Type B pancreatic cell (in vitro differentiated cells): ENCODE measurements at places on chromosomes 2 and 18. TPM values are rescaled to one million over a fixed set of nuclear protein-coding genes. Genes with fewer than 3 reads are reported as not detected.

- DNase-seq: no peak
Observed at GRCh38 chr2:163198007-163198406, 359.4 kb upstream of the KCNH7 start.

- no peak for DNase-seq
Observed at GRCh38 chr2:68637047-68637446, 6.3 kb upstream of the PROKR1 start.

GRCh38 chr2:174892546-174892945 is 112.6 kb downstream of the CHN1 start:
- no peak for DNase-seq

Gene RTP5
- not detected in 2 replicates for total RNA-seq

Gene ANKRD30BL
- total RNA-seq: not detected in 2 replicates

Gene IL36B
- not detected in 2 replicates for total RNA-seq

GRCh38 chr2:38245114-38245641 is 131.9 kb downstream of the ATL2 start:
- no peak for DNase-seq

- DNase-seq: no peak
Observed at GRCh38 chr18:49473721-49474120, 13.3 kb upstream of the DYM start.

Gene CLIP4
- total RNA-seq: 12.1 and 14.7 TPM in 2 replicates

DNA sequence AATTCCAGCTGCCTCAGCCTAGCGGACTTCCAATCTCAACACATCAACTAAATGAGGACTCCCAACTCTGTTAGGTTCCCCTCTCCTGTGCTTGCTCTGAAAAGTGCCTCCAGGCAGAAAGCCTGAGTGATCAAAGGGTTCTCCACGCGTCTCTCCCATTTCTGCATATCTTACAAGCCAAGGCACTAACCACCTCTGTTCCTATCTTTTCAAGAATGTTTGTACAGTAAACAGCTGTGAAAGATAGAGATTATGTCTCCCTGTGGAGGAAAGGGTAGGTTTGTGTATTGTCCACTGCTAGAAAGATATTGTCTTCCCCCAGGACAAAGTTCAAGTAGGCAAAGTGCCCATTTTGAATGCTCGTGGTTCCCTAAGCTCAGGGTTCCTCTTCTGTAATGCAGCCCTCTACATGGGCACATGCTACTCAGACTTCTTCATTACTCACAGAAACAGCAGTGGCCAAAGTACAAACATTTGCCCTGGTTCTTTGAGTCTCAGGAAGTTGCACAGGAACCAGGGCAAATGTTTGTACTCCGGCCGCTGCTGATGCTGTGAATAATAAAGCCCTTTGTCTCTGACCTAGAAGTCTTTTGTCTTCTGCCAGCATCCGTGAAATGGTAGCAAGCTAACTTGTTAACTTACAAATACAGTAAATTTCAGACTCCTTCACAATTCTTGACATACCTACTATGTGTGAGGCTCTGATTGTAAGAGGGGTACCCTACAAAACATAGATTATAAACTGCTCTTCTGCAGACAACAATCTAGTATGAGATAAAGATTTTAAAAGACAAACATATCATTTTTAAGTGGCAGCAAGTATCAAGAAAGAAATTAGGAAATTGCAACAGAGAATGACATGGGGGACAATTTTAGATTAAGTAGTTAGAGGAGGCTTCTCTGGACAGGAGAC is 44.5 kb downstream of the PKDCC start:
- DNase-seq: no peak

GRCh38 chr18:48023334-48024008 is 93.0 kb upstream of the SMAD2 start:
- no peak for DNase-seq

GRCh38 chr2:199042660-199043379 is 414.9 kb downstream of the SATB2 start:
- no peak for DNase-seq

Gene FBXO48
- total RNA-seq: 1.00 and 2.0 TPM in 2 replicates

Gene RIT2
- total RNA-seq: not detected in 2 replicates

Gene IL36A
- not detected in 2 replicates for total RNA-seq

Gene RGPD4
- total RNA-seq: not detected in 2 replicates

Gene ALPP
- total RNA-seq: 0.27 and 1.5 TPM in 2 replicates

Gene POTEF
- total RNA-seq: 14.2 and 25.0 TPM in 2 replicates

- DNase-seq: no peak
Observed at GRCh38 chr2:31886700-31887099, 124.1 kb downstream of the MEMO1 start.

- no peak for DNase-seq
Observed at GRCh38 chr2:232713505-232713904, 16.4 kb downstream of the GIGYF2 start.

DNA sequence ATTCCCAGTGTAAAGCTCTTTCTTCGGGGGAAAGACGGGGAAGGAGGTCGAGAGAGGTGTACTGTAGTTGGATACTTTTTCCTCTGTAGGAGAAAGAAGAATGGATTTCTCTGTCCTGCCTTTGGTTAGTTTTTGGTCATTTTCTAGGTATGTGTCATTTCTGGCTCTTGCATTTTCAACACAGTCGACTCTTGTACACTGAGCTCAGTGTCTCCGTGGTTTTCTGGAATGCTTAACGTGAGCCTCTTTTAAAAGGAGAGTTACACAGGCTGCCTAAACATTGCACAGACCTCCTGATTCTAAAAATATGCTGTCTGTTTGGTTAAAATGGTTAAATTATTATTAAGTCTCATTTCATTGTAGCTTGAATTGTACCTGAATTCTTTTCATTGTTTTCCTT is 21.8 kb upstream of the GLS start:
- no peak for DNase-seq

Gene PCARE
- total RNA-seq: not detected in 2 replicates

- no peak for DNase-seq
Observed at GRCh38 chr2:37895140-37895539, 29.9 kb upstream of the RMDN2 start.

GRCh38 chr2:153917570-153917969 is 45.8 kb downstream of the GALNT13 start:
- no peak for DNase-seq

DNA sequence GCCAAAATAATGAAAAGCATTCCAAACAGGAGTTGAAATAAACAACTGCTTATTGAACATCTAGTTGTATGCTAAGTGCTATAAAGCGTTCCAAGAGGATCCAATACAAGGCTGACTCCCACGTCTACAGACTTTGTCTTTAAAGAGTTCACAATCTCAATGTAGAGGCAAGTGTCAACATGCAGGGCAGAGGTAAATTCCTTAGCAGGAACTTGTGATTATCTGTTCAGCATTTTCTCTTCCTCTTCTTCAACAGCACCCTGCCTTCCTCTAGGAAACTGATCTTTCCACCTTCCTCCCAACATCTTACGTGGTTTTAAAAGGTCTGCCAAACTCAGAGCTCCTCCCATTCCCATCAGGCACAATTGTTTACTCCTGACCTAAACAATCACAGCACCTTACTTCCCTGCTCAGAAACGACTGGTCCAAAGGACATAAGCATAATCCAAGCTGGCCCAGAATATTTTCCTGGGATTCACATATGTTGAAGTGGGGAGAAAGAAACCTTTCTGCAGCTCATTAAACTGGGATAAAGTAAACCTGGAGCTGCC is 83.9 kb downstream of the ITSN2 start:
- no peak for DNase-seq

Gene LRP1B
- total RNA-seq: 2.5 and 16.0 TPM in 2 replicates

DNA sequence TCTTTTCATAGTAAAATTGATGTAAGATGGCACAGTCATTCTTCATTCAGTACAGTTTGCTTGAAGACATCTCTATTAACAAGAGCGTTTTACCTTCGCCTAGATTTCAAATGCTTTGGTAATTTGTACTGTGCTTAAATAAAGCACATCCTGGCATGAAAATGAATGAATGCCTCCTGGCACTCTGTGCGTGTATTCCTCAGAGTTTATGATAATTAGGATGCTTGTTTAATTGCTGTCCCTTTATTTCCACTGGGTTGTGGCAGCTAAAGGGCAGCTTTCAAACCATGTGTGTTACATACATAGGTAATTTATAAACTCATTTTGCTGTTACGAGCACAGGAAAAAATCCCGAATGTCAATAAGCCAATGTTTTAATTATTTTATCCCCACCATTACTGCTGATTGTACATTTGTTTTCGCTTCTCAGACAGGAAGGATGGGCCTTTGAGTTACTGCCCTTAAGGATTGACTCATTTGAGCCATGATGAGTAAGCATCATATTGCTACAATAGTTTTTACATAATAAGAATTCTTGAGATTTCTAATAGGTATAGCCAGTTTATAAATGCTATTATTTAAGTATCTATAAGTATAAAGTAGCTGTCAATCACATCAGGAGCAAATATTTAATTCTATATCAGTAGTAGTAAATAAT is 516.5 kb downstream of the XIRP2 start:
- DNase-seq: no peak

Gene CENPA
- 9.0 and 24.7 TPM in 2 replicates for total RNA-seq
